Fibroblast of the aortic adventitia (primary cell): ENCODE measurements at places on chromosomes 6 and 20. TPM values are rescaled to one million over a fixed set of nuclear protein-coding genes. Genes with fewer than 3 reads are reported as not detected.

PLCB4 gene
- 0.25 and 4.1 TPM in 2 replicates for total RNA-seq

MCCD1 gene
- total RNA-seq: not detected in 2 replicates

SRMS gene
- not detected in 2 replicates for total RNA-seq

TRIM15 gene
- total RNA-seq: not detected in 2 replicates

HLA-DRB1 gene
- 0.09 and 0.90 TPM in 2 replicates for total RNA-seq

SOX18 gene
- total RNA-seq: 0.57 TPM in 1 of 2 replicates, not detected in the other

APCDD1L gene
- 1.6 and 20.8 TPM in 2 replicates for total RNA-seq

SCRT2 gene
- not detected in 2 replicates for total RNA-seq

GPX5 gene
- not detected in 2 replicates for total RNA-seq

DEFB124 gene
- not detected in 2 replicates for total RNA-seq
